T-helper 9 cell (primary cell): ENCODE measurements at places on chromosomes 11 and 22.
A peak's percentile ranks its signal among the peaks of the same experiment; 100 is the strongest.

DNA sequence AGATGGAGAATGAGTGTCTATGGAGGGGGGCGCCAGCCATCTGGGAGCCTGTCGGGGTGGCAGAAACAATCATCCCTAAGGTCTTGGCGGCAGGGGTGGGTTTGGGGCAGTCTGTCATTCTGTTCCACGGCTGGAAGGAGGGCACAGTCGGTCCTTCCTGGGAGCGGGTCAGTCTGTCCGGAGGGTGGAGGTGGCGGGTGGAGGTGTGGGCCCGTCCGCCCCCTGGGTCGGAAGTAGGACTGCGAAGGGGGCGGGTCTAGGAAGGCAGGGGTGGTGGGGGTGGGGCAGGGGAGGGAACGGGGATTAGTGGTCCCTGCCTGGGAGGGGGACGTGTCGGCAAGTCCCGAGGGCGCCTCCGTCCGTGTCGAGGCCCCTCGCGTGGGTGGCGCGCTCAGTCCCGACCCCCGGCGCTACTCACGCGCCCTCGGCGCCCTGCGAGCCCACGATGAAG, 461 bp downstream of the TBC1D10A start:
- DNase-seq: peak; percentile 23

DNA sequence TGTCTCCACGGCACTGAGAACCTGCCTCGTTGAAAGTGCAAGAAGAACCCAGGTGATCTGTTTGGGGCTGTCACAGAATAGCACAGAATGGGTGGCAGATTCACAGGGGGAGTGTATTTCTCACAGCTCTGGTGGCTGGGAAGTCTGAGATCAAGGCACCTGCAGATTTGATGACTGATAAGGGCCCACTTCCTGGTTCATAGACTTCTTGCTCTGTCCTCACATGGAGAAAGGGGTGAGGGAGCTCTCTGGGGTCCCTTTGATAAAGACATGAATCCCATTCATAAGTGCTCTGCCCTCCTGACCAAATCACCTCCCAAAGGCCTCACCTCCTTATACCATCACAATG, 198.5 kb upstream of the SORL1-AS1 start:
- DNase-seq: no peak

- DNase-seq: no peak
These were observed 67.5 kb upstream of the ZBED5 start for GRCh38 chr11:10925149-10925926.

DNA sequence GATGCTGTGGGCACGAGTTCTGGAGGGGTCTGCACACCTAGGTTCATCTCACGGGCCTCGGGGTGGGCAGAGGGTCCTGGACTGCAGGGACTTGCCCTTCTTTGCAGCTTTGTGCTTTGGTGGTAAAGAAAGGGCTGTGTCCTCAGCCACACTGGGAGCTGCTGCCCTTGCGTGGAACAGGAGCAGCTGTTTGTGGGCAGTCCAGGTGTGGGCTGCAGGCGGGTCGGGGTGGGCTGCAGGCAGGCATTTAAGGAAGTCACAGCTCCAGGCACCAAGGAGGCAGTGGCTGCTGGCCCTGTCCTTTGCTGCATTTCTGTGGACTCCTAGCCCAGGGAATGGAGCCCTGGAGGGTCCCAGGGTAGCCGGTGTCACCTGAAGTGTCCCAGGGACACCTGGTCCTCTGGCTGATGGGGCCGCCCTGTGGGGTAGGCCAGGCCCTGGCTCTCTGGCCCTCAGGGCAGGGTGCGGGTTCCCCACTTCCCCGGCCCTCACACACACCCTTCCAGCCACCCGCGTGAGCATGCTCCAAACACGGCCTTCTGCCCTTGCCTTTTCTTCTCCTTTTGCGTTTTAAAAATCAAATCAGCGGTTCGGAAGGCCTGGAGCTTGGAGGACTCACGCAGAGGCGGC, 1240.3 kb downstream of the BRD1 start:
- no peak for DNase-seq

DNA sequence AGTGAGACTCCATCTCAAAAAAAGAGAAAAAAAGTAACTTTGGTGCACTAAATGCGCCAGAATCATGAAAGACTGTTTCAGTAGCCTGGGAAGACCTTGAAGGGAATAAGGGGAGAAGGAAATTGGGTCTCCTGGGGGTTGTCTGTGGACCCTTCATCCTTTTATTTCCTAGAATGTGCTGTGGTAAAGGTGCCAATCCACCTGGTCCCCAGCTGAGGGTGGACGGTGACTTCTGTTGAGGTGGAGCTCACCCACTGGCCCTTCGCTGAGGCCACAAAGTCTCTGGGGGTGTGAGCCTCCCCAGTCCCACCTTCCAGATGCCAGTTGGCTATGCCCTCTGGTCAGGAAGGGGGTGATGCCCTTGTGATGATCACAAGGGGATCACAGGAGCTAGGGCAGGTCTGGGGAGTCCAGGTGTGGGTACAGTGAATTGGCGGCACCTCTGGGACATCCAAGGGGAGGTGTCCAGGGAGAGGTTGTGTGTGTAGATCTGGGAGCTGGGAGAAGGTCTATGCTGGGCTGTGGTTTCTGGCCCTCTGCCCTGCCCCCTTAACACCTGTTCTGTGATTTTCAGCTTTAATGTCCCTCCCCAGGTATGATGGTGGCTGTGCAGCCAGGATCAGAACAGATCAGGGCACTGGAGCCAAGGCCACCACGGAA, 34.2 kb upstream of the LMO1 start:
- DNase-seq: no peak

- DNase-seq: no peak
These were observed 10.1 kb downstream of the SYT12 start for GRCh38 chr11:67032830-67033551.

- no peak for DNase-seq
These were observed 17.8 kb downstream of the MYO18B start for GRCh38 chr22:25759825-25760231.

- DNase-seq: no peak
These were observed 4.8 kb upstream of the IGF2 start for GRCh38 chr11:2143799-2144543.

- no peak for DNase-seq
These were observed 110.0 kb downstream of the FBXO7 start for GRCh38 chr22:32584650-32585049.

DNA sequence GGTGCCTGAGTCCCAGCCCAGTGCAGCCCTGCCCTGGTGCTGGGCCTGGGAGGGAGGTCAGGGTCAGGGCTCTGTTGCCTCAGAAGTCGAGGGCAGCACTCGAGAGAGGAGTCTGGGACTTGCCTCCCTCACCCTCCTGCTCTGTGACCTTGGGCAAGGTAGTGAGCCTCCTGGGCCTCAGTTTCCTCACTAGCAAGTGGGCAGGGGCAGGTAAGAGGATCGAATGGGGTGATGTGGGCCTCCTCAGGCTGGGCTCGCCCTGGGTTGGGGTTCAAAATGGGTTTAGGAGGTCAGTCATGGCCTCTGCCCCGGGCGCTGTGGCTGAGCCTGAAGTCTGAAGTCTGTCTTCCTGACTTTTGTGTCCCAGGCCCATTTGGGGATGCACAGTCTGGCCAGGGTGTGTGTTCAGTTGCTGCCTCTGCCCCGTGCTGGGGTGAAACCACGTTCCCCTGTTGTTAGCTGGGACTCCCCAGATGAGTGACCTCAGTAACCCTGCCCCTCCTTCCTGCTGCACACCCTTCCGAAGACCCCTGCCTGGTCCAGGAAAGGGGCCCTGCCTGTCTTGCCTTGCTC, 40.9 kb upstream of the CELSR1 start:
- DNase-seq: no peak

DNA sequence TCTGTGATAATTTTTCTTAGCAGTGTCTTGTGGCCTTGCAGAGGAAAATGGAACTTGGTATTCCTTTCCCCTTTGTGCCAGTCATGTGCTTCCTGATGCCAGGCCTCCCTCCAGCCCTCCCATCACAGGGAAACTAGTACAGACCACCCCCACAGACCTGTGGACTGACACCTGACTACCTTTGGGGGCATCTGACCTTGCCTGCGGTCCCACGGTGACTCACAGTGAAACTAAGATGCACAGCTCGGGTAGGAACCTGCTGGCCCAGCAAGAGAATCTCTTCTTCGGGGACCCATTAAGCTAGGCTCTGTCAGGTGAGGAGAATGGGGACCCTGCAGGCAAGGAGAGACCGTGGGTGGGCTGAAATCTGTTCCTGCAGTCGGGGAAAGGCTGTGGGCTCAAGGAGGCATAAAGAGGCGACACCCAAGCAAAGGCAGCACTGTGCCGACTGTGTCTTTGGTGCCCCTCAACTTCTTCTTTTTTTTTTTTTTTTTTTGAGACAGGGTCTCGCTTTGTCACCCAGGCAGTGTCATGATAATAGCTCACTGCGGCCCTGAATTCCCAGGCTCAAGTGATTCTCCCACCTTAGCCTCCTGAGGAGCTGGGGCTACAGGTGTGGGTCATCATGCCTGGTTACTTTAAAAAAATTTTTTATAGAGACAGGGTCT, 20.8 kb upstream of the PEX26 start:
- DNase-seq: no peak

DNA sequence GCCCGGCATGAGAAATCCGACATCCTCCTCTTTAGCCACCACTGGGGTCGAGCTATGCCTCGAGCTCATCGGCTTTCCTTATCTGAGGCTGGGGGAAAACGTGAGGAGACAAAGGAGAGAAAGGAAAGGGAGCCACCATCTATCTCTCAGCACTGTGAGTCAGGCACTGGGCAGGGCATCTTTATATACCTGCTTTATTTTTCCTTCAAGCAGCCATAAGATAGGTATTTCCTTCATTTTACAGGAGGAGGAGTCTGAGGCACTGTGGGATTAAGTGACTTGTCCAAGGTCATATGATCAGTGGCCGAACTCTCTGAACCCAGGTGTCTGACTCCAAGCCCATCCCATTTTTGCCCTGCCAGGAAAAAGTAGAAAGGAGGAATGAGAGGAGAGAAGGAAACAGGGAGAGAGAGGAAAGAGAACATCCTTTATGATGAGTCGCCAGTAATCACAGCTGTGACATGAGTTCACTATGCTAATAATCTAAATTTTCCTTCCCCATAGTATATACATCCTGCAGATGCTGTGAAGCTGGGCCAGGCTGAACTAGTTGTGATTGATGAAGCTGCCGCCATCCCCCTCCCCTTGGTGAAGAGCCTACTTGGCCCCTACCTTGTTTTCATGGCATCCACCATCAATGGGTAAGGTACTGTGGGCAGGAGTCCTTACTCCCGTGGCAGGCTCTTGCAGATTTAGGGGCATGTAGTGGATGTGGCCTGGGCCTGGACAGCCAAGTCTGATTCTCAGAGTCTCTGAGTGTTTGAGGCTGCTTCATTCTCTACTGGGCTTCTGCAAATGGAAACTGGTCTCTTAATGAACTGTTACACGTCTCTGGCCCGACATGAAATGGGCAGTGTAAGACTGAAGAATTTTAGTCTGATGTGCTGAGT, 21.8 kb downstream of the NAT10 start:
- DNase-seq: no peak

DNA sequence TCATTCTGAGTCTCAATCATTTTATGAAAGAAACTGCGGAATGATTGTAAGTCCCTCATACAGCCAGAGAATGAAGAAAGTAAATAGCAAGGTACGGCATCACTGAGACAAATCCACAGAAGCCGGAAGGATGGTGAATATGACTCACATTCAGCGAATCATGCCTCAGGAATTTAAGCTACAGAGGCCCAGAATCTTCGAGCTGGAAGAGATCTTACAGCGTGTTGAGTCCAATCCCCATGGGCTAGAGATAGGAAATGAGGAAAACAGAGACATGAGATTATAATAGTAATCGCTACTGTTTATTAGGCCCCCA, 173.2 kb downstream of the KIF18A start:
- no peak for DNase-seq

- DNase-seq: no peak
These were observed 24.9 kb downstream of the SLC43A1 start for GRCh38 chr11:57490456-57491248.

GRCh38 chr22:43561415-43562178, 149.8 kb downstream of the MPPED1 start:
- no peak for DNase-seq
